ENCODE measurements at places on chromosomes 11 and 22.

GRCh38 chr22:31140746-31141145 is 438 bp upstream of the PLA2G3 start:
- DNase-seq: no peak

GRCh38 chr22:36198536-36198935 is 3.1 kb downstream of the APOL4 start:
- no peak for DNase-seq

DNA sequence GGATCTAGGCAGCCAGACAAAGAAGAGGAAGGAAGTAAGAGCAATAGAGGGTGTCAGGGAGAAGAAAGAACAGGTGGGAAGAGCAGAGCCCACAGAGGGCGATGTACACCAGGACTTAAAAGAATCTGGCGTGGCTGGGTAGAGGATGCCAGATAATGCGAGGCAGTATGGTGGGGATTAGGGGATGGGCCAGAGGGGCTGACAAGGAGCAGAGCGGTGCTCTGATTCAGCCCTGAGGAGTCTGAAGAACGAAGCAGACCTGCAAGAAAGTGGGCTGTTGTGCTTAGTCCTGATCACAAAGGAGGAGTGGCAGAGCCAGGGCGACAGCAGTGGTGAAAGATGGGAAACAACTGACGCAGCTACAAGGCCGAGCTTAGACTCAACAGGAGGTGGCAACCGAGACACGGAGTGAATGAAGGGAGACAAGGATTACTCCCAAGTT is 163.7 kb downstream of the LARGE1 start:
- no peak for DNase-seq

- no peak for DNase-seq
Measured at GRCh38 chr11:2098691-2099515, 40.3 kb downstream of the IGF2 start.

DNA sequence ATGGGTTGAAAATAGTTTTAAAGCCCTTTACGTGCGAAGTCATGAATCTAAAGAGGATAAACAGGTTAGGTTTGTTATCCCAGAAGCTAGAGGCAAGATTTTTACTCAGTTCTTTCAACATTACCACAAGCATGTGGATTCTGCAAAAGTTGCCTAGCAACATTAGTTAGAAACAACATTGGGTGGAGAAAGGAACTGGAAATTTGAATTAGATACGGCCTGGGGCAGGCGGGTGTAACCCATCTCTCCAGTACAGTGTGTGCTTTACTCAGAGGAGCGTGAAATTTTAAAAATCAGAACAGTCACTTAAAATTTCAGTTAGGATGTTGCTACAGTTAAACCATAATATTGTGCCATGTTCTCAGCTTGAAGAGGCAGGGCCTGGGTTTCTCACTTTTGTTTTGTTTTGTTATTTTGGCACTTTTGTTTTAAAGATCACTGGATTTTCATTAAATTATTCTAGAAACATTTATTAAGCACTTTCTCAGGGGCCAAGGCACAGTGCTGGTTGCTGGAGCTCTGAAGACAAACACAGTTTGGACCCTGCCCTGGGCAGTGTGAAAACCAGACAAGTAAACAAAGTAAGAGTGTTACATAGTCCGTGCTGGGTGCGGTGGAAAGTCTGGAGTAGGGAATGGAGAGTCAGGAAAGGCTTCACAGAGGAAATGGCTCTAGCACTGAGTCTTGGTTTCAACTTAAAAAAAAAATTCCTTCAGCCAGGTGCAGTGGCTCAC is 4.4 kb upstream of the WEE1 start:
- DNase-seq: no peak

- DNase-seq: no peak
Measured at GRCh38 chr11:18611196-18611595, 11.6 kb downstream of the MISFA start.

GRCh38 chr11:118618991-118619375 is 11.6 kb downstream of the PHLDB1 start:
- no peak for DNase-seq

DNA sequence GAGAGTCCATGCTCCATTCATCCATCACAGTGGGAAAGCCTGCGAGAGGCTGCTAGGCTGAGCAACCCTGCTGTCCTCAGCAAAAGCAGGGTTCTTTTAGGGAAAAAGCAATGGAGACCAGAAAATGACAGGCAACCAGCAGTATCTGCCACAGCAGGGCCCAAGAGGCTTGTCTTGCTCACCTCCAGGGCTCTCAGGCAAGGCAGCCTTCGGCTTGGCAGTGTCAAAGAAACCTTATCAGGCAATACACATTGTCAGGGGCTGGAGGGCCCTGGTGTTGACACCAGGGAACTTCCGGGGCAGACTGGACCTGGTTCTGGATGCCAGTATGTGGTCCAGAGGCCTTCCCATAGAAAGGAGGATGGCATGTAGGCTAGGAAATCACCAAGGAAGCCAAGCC is 10.2 kb upstream of the TLCD5 start:
- DNase-seq: no peak

DNA sequence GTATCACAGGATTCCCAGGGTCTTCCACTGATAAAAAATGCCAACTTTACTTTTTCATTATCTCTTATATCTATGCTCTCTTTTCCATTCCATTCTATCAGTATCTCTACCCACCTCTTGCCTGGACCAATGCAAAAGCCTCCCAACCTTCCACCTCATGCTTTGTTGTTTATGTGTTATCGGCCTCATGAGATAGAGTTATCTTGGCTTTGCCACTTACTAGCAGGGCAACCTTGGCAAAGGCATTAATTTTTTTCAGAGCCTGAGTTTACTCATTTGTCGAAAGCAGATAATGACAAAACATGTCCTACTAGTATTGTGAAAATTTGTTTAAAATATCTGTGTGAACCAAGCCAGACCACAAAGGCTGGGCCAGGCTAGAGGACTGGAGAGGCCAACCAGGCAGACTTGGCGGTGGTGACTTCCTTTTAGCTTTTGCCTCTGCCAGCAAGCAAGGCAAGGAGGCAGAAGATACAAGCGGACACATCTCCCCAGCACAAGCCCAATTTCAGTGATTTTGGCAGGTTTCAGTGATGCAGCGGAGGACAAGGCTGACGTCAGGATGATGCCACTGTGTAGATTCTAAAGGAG is 106.9 kb downstream of the ADAMTS15 start:
- no peak for DNase-seq

DNA sequence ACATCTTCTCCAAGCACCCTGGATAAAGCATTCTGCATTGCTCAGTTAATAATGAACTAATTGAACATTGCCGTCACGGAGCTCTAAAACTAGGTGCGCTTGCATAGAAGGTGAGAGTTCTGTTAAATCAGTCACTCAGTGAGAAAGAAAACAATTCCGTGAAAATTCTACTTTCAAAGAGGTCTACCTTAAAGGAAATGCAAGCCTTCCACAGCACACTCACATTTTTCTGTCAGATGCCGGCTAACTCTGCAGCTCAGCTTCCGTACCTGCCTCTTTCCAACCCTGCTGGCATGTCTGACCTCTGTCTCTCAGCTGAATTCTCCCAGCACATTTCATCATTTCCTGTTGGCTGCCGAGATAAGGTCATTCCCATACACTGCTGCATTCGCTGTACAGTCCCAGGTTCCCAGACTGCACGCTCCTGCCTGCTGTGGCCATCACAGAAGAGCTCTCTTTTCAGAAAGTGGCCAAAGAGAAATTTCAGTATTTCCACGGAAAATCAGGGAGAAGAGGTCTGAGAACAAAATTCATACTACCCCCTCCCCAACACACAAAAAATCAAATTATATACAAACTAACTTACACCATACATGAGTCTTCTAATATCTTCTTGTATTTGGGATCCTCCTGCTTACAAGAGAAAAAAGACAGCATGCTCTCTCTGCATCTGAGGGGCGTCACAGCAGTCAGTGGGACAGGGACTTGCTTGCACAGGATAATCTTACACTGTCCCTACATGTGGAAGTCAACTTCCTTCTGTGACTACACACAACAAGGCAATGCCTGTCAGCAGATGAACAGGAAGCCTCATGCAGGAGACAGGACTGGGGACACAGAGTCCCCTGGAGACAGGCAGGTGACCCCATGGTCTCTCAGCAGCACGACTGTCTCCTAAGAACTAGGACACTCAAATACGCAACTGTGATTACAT is 55.1 kb downstream of the PACSIN2 start:
- DNase-seq: no peak

GRCh38 chr11:120261321-120261720 is 21.4 kb downstream of the POU2F3 start:
- no peak for DNase-seq

DNA sequence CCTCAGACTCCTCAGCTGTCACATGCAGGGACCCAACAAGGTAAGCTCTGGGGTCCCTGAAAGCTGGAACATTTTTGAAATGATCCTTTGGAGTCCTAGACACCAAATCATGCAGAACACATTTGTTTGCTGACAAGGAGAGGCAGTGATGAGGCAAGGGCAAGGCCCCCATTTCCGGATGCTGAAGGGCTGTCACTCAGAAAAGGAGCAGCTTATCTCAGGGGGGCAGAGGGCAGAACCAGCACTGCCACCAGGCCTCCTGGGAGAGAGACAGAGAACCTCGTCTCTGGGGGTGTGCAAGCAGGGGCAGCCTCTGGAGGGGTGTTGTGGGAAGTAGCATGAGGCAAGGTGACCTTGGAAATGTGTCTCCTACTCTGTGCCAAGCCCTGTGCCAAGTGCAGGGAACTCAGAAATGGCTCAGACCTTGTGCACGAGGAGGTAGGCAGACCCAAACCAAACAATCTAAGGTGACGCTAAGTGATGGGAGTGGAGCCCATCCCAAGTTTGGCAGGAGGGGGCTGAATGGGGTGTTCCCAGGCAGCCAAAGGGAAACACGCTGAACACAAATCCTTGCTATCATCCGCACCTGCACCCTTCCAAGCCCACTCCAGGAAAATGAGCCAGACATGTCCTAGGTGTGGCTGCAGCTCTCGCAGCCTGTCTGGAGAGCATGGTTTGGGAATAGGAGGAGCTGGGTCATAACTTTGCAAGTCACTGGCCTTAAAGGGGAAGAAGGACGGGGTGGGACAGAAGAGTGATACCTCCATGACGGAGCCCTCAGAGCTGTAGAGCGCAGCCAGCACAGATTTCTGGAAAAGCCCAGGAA is 94.2 kb downstream of the PDE2A start:
- no peak for DNase-seq

DNA sequence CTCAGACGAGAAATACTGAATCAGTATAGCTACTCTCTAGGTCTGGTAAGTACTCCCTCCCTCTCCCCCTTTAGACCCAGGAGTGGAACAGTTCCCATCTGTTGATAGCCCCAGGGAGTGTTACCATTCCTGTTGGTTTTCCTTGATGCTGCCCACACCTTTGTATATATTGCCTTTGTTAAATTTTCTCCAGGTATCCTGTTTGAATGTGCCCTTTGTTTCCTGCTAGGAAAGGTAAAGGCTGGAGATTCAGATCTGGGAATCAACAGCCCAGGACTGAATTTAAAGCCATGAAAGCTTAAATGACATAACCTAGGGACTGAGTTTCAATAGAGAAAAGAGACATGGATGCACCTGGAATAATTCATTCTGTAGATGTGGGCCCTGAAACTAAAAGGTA is 68.3 kb downstream of the CCDC83 start:
- DNase-seq: no peak

- DNase-seq: no peak
Measured at GRCh38 chr22:32103658-32104315, 55.3 kb downstream of the C22orf42 start.

DNA sequence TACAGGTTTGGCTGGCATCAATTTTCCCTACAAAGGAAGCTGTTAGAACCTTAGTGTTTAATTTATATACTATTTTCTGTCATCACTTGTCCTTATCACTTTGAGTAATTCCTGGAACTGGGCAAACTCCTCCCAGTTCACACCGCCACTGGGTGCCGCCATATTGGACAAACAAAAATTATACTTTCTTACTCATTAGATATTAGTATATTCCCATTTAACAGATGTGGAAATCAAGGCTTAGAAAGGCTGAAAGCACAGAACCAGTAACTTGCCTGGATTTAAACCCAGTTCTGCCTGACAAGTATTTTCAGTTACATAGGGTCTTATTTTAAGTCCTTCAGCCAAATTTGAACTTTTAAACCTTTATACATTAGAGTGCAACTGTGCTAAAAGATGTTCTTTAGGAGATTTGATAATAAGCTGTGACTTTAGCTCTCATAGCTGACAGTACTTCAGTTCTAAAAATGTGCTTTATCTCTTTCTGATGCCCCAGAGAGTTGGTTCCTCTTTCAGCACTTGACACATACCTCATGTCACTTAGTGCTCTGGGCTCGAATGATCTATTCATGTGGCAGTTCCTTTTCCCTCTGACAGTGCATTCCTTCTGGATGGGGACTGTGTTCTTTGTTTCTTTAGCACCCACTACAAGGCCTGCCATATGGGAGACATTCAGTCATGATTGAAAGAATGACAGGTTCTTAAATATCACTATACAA is 25.4 kb downstream of the COA4 start:
- no peak for DNase-seq

DNA sequence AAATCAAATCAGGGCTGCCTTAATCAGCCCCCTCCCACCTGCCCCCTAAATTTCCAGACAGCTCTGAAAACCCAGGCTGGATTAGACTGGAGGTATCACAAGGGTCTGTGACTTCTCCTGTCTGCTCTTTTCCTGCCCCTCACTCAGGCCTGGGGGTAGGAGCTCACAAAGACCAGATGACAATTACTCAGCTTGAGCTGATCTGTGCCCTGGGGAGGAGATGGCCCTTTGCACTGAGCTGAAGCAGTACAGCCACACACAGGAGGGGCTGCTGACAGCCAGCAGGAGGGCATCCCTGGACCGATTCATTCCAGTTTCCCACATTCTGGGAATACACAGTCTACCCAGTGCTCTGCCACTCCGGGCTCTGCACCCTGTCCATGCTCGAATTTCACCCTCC is 4.2 kb downstream of the ABCC8 start:
- DNase-seq: no peak

DNA sequence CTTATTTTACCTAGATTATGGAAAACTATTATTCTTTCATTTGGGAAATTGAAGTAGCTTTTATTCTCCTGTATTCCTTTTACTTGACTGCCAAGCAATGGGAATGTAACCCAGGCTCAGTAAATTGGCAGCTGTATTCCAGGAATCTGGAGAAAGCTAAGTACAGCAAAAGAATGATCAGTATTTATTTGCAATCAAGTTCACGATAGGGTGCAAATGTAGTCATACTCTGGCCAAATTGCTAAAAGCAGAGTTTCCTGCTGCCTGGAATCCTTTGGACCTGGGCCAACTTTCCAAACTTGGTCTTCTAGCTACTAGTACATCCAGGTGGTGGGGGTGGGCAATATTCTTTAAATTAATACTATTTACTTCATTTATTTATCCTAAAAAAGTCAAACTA is 286.0 kb upstream of the CTSC start:
- DNase-seq: no peak

GRCh38 chr11:48123254-48123875 is 93.2 kb upstream of the OR4B1 start:
- no peak for DNase-seq

DNA sequence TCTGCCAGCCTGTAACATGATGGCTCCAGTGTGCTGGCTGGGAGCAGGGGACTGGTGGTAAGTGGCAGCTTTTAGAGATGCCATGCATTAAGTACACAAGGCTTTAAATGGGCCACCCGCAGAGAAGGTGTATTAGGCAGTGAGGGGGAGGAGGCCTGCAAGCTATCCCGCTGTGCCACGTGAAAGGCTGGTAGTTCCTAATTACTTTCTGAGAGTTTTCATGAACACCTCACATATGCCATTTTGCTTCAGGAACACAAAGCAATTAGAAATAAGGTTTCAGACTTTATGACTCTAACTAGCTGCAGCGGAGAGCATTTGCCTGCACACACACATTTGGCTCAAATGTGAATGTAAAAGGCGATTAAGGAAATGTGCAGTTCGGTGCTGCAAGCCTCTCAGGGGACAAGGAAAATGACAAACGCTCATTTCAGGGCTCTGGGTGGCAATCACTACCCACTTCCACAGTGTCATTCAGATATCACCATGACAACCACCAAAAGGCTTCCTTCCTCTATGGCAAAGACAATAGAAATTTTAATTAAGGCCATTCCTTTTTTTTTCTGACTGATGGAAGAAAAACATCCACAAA is 116.6 kb downstream of the PLEKHA7 start:
- DNase-seq: no peak

Measured in activated CD8-positive, alpha-beta memory T cell treated with anti-CD3 and anti-CD28 coated beads for 24 hours (primary cell).